ENCODE measurements at places on chromosomes 13 and 19.
A peak's percentile ranks its signal among the peaks of the same experiment; 100 is the strongest.

DNA sequence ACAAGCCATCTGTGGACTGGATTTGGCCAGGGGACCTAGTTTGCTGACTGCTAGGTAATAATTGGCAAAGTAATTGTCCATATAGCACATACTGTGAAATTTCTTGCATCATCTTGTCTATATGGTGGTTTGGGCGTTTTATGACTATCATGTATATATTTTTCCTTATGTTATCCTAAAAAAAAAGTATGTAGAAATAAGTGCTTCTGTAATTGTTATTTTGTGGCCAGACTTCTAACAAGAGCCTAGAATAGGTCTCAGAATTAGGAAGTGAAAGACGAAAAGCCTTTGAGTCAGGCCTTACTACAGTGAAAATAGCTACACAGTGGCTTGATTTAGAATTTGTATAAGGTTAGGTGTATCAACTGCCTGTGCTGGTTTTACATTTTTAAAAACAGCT is 4.2 kb downstream of the FNDC3A start:
- no peak for DNase-seq

DNA sequence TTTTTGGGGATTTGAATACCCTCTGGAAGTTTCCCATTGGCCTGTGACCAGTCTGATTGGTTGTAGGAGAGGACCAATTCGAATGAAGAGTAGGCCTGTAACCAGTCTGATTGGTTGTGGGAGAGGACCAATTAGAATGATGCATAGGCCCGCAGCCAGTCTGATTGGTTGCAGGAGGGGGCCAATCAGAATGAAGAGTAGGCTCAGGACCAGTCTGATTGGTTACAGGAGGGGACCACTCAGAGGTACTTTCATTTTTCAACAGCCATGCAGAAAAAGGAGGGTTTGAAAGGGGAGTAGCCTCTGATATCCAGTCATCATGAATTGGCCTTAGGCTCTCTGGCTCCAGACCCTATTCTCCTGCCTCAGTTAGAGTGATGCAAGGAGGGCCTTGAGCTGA is 30.4 kb upstream of the SLC1A5 start:
- no peak for DNase-seq

GRCh38 chr13:71906448-71906847 is 39.4 kb upstream of the DACH1 start:
- no peak for DNase-seq

DNA sequence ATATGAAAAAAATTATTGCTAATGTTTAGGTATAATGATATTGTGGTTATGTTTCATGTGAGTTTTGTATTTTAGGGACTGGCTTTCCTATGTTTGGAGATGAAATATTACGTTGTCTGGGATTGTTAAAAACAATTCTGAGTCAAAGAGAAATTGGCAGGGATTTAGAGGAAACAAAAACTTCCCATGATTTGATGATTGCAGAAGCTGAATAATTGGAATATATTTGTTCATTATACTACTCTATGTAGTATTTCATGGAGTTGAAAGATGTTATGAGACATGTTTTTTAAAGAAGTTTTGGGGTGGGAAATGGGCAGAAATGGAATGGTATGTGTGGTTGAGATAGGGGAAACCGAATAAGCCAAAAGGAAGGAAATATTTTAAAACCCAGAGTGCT is 1392.9 kb downstream of the EFNB2 start:
- no peak for DNase-seq

- DNase-seq = peak; percentile 54
Observed at GRCh38 chr13:22278336-22278929, 607.6 kb downstream of the FGF9 start.

GRCh38 chr19:12777217-12778016 is 2.1 kb upstream of the HOOK2 start:
- peak; percentile 78 for DNase-seq

DNA sequence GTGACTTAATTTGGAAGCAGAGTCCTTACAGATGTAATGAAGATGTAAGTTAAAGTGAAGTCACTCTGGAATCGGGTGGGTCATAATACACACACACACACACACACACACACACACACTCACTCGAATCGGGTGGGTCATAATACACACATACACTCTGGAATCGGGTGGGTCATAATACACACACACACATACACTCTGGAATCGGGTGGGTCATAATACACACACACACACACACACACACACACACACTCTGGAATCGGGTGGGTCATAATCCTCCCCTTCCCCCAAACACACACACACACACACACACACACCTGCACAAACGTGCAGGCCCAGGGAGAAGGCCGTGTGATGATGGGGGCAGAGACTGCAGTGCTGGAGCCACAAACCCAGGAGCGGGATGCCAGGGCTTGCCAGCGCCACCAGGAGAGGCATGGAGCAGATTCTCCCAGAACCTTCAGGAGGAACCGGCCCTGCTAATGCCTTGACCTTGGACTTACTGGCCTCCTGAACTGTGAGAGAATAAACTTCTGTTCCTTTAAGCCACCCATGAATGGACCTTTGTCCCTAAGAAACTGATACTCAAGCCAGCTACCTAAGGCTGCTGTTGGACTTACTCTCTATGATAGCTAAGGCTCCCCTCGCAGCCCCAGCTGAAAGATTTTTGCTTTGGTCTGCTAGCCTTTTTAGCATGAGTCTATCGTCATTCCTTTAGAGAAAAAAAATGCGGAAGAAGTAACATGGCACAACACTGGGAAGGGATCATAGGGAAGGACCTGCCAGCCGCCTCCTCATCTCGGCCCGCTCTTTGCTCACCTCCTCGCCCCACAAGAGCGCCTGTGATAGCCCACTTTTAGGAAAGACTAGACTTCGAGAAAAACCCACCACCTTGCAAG is 136.2 kb upstream of the RNF113B start:
- DNase-seq = no peak

GRCh38 chr13:25585000-25585399 is 213.2 kb downstream of the ATP8A2 start:
- DNase-seq = no peak

DNA sequence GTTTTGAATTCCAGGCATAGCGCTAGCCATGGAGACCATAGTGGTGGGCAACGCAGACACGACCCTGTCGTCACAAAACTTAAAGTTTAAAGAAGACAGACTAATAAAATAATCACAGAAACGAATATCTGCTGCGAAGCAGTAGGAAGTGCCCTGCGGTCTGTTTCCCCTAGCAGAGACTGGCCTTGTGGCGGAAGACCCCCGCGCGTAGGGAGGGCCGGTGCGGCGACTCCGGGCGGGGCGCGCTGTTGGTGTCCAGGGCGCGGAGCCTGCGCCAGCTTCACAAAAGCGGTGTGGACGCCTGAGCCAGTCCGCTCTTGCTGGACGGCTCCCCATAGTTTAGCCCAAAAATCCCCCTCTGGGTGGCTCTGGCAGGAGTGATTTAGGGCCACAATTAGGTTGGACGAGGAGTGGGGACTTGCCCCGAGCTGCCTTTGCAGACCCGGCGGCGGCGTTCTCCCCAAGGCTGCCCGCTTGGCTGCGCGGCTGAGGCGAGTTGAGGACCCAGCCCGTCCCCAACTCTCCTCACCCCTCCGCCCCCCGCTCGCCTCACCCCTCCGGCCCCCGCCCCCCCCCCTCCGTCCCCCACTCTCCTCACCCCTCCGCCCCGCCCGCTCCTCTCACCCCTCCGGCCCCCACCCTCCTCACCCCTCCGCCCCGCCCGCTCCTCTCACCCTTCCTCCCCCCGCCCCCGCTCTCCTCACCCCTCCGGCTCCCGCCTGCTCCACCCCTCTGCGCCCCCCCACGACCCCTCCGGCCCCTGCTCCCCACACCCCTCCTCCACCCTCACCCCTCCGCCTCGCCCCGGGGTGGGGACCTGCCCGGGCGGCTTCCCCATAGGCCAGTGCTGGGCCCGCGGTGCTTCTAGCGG is 14.2 kb upstream of the LATS2 start:
- DNase-seq = peak; percentile 26

GRCh38 chr13:46146898-46147297 is 35.1 kb downstream of the LCP1 start:
- no peak for DNase-seq

DNA sequence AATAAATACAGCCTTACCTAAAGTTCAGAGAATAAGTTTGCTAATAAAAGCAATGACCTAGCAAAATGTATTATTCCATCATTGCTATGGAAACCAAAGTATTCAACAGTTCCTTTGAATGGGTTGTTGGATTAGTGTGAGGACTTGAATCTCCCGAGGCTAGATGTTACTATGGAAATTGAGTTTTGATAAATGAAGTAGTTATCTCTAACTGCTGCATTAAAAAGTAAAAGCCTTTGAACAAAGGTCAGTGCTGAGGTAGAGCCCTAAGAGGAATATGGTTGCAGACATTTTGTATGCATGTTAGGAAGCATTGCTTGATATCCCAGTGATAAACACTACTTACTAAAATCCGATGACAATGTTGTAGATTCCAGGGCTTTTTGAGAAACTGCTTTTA is 6.2 kb downstream of the KLF5 start:
- DNase-seq = no peak

- DNase-seq = no peak
Observed at GRCh38 chr19:2303211-2303798, 4.6 kb downstream of the LINGO3 start.

DNA sequence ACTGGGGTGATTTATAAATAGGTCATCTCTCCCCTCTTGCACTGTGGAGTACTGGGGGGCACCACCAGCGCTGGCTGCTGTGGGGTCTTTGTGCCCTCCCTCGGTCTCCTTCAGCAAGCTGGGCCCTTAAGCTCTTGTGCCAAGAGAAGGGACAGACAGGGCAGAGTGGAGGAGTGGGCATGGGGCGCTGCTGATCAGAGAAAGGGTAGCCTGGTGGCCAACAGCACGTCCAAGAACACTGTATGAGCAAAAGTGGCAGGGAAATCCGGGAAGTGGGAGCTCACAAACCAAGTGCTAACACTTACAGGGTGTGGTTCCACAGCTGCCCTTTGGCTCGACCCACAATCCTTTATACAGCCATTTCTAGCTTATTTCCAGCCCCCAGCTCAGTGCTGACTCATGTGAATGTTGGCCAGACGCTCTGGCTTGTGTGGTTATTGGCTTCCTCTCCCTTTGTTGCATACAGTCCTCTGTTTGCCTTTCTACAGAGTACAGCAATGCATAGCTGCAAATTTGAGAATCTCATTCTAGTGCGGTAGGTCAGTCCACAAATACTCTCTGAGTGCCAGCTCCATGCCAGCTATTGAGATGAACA is 298.8 kb downstream of the SHISA2 start:
- DNase-seq = no peak

- no peak for DNase-seq
Observed at GRCh38 chr13:42022796-42023493, 25.5 kb upstream of the DGKH start.

- DNase-seq = no peak
Observed at GRCh38 chr13:30097701-30098100, 209.7 kb downstream of the KATNAL1 start.

DNA sequence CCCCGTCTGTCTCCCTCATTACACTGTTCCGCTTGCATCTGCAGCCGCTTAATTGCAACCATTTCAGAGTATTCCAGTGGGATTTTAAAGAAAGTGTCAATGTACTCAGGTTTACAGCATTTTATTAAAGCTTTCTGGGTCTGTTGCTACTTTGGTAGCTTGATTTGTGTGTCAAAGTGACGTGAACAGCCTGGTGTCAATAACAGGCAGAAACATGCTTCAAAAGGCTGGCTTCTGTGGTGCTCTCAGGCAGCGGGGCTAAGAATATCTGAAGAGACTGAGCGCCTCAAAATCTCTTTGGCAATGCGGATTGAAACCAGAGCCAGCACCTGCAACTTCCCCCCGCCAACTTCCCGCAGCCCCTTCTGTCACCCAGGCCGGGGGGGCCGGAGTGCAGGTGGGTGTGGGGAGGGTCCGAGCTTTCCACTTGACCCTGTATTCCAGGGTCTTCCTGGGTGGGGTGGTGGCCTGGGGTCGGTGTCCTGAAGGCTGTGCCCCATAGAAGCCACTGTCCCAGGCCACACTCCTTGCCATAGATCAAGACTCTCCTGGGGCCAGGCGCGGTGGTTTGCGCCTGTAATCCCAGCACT is 81.2 kb downstream of the KDM4B start:
- no peak for DNase-seq

GRCh38 chr13:66751691-66752090 is 478.4 kb downstream of the PCDH9 start:
- DNase-seq = no peak

Data from CD4-positive, alpha-beta T cell treated with Interferon gamma for 1 hour (primary cell).